Urinary bladder (tissue), 4 donors: ENCODE measurements at places on chromosomes 11 and 22. TPM values are rescaled to one million over a fixed set of nuclear protein-coding genes. Genes with fewer than 3 reads are reported as not detected.

LRP4 gene
- 8.1 TPM for total RNA-seq

COX8A gene
- total RNA-seq = 255 TPM

LARGE2 gene
- total RNA-seq = 1.3 TPM

RBX1 gene
- total RNA-seq = 65.1 TPM

PIWIL4 gene
- 6.9 TPM for total RNA-seq

KCNA4 gene
- 0.74 TPM for total RNA-seq

PHF21B gene
- 0.63 TPM for total RNA-seq

OR5B21 gene
- not detected for total RNA-seq

MIAT gene
- total RNA-seq = 3.3 TPM

UBTFL1 gene
- total RNA-seq = not detected

IL18 gene
- 18.1 TPM for total RNA-seq

P2RX3 gene
- total RNA-seq = 1.5 TPM

C11orf21 gene
- total RNA-seq = 0.42 TPM

PEX16 gene
- 10.5 TPM for total RNA-seq

MGAT3 gene
- 4.2 TPM for total RNA-seq
